ENCODE measurements at places on chromosomes 16 and 17.

DNA sequence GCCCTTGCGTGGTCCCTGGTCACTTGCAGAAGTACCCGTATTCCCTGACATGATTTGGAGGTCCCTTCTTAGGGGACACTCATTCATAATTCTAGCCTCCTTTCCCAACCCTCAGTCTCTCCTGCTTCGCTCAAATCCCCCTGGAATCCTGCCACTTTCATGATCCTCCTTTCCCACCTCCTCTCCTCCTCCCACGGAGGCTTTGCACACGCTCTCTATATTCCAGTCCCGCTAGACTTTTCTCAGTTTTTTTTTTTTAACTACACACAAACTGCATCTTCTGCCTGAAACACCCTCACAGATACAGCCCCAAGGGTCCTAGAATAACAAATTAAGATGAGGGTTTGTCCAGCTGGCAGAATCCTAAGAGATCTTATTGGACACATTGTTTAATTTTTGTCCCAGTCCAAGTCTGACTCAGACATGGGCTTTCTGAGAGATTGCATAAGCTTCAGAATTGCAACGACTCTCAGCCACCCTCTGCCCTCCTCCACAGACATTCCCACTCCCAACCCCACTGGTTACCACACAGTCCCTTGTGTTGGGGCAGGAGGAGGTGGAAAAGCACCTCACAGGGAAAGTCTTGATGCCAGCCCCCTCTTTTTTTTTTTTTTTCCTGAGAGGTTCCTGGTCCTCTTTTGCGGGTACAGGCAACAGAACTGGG is 739.5 kb upstream of the EEF2KMT start:
- DNase-seq = no peak

DNA sequence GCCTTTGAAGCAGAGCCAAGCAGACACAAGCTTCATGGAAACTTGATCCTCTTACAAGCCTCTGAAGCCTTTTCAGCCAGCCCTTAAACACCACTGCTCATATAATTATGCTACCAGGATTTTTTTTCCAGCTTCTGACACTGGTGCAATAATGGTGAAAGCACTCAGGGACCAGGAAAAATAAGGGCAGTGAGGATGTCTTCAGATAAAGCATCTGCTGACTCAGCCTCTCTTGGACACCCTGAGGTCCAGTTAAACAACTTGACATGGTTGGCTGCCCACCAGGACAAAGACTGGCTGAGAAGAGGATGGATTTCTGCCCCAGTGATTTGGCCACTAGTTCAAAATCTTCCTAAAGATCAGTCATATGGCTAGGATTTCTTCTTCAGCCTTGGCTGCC is 124.2 kb upstream of the N4BP1 start:
- no peak for DNase-seq

DNA sequence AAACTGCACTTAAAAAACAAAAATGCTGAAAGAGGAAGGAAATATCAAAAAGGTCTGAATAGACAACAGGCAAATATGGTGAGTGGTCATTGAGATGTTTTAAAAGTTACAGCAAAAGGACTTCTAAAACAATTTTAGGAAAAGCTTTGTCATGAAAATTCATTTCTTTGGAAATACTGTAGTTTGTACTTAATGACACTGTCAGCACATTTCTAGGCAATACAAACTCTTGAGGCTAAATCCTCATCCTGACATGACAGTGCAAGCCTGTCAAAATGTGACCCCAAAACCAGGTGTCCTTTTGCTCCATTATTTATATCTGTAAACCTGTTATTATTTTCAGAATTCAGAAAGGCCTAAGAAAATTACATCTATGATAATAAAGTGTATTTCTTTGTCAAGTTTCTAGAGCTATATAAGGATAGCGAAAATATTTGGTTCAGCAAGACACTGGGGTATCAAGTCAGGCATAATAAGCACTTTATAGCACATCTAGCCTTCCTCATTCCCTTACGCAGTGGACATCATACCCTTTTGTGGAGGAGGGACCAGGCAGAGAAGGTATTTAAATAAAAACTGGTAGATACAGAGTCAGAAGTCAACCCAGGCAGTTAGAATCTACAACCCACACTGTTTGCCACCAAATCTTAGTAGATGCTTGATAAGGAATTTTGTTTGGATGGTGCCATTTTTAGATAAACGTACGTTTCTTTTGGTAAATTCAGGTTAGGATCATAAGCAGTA is 28.4 kb downstream of the SIAH1 start:
- no peak for DNase-seq

- no peak for DNase-seq
Observed at GRCh38 chr17:71460943-71461342, 659.9 kb upstream of the SOX9 start.

- peak; percentile 66 for DNase-seq
Observed at GRCh38 chr17:74368341-74369081, 1.2 kb downstream of the GPR142 start.

DNA sequence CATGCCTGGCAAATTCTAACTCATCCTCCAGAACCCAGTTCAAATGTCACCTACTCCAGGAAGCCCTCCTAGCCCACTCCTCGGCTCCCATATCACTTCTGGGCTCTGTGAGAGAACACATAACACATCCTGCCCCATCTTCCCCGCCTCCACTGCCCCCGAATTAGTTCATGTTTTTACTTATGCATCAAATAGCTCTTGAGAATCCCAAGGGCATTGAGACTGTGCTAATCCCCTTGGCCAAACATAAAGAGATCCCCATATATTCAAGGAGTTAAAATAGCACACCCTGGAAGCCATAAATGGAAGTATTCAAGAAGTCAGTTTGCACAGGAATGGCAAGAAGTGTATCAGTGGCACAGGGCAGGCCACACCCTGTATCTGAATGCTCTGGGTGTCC is 2.0 kb upstream of the CREBBP start:
- DNase-seq = no peak

DNA sequence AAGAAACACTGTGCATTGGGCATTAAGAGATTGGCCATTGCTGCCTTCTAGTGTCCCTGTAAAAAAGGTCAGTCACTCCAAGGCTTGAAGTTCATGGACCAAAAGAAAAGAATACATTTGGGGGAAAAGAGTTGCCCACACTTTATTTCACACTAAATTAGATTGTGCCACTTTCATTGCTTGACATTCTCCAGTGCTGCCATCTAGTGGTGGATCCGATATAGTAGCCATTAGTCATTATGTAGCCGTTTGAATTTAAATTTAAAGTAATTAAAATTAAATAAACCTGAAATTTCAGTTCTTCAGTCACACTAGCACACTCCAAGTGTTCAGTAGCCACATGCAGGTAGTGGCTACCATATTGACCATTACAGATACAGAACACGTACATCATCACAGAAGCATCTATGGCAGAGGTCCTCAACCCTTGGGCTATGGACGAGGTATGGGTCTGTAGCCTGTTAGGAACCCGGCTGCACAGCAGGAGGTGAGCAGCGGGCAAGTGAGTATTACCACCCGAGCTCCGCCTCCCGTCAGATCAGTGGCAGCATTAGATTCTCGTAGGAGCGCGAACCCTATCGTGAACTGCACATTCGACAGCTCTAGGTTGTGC is 21.9 kb upstream of the CDH5 start:
- DNase-seq = no peak

DNA sequence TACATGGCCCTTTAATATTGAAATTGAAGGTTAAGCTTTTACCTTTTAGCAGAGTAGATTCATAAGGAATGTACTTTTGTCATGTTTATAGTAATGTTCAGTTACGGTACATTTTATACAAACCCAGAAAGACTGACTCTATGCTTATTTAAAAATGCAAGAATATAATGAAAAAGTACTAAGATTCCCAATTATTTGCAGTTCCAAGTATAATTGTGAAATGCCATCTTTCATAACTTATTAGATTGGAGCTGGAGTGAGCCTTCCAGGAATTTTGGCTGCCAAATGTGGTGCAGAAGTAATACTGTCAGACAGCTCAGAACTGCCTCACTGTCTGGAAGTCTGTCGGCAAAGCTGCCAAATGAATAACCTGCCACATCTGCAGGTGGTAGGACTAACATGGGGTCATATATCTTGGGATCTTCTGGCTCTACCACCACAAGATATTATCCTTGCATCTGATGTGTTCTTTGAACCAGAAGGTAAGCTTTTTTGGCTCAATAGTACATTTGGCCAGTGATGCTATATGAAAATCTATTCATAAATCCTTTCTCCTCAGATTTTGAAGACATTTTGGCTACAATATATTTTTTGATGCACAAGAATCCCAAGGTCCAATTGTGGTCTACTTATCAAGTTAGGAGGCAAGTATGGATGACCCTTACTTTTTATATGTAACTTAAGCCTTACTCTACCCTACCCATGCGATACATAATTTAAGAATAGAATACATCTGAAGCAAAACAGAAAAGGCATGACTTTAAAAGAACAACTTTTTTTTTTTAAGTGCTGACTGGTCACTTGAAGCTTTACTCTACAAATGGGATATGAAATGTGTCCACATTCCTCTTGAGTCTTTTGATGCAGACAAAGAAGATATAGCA is 4.2 kb downstream of the SRSF2 start:
- DNase-seq = no peak

DNA sequence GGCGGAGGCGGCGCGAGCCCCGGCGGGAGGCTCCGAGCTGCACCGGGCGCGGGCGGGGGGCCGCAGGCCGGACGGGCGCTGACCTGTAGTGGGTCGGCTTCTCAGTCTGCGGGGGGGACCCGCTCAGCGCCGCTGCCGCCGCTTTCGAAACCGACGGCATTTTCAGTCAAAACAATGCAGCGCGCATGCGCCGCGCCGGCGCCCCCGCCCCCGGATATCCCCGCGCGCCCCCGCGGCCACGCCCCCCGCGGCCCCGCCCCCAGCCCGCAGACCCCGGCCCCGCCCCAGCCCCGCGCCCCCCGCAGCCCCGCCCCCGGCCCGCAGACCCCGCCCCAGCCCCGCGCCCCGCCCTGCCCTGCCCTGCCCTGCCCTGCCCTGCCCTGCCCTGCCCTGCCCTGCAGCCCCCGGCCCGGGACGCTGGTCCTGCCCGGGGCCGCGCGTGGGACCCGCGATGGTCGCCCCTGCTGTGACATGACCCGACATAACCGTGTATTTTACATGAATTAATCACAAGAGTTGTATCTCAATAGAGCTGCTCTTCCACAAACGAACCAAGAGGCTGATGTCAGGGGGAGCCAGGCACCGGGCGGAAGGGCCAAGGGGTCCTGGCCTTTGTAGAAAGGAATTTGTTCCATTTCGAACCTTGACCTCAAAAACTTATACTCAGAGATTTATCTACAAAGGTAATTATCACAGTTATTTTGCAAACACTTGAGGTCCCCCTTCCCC is at the start of gene UNKL:
Gene UNKL (minus strand): TSS at position 173 of the 729 bp plus-strand sequence. CDS start 13 bp downstream, at position 160.
- DNase-seq = peak; percentile 84

GRCh38 chr16:15507301-15507958 is 73.0 kb downstream of the BMERB1 start:
- DNase-seq = no peak

GRCh38 chr16:608019-608418 is 18.2 kb downstream of the RAB40C start:
- no peak for DNase-seq

DNA sequence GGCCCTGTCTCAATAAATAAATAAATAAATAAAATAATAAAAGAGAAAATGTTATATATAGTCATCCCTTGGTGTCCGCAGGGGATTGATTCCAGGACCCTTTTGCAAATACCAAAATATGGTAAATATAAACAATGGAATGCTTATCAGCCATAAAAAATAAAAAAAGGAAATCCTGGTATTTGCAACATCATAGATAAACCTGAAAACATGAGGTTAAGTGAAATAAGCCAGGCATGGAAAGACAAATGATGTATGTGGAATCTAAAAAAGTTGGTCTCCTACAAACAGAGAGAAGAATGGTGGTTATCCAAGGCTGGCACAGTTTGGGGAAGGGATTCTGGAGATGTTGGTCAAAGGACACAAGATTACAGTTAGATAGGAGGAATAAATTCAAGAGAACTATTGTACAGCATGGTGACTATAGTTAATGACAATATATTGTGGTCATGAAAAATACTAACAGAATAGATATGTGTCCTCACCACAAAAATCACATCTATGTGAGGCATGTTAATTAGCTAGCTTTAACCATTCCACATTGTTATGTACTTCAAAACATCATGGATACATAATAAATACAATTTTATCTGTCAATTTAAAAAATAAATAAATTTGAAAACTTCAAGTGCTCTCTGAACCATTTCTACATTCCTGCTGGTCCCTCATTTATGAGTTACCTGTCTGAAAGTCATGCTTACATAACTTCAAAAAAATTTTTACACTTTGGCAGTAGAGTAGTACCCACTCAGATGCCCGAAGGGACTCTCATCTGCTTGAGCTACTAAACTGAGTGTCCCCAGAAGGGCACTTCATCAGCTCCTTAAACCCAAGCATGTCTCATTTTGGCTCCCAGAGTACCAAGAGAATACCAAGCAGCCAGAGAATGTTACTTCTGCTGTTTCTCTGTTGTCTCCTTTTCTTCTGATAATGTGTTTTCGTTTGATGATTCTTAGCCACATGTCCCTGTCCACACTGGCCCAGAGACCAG is 26.6 kb downstream of the N4BP1 start:
- DNase-seq = no peak

GRCh38 chr16:60031740-60032139 is 1297.6 kb upstream of the GOT2 start:
- no peak for DNase-seq

DNA sequence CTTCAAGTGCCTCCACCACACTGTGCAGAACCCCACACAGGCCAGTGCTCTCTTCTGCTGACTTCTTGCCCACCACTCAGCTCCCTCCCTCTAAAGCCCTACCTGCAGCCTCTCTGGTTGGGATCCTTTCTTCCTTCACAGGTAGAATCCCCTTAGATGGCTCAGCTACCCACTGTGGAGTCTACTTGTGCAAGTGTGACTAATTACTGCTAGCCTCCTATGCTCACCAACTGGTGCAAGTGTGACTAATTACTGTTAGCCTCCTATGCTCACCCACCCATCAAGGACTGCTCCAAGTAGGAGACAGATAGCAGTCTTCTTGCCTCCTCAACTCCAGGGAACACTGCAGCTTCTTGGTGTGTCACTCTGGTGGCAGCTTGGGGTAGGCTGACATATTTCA is 43.6 kb downstream of the TEX14 start:
- no peak for DNase-seq

- DNase-seq = peak; percentile 53
Observed at GRCh38 chr16:56916571-56917403, 15.2 kb upstream of the HERPUD1 start.

GRCh38 chr17:68182940-68183551 is 64.8 kb upstream of the AMZ2 start:
- DNase-seq = peak; percentile 72

- DNase-seq = no peak
Observed at GRCh38 chr16:67252609-67253497, 4.1 kb downstream of the SLC9A5 start.

GRCh38 chr17:48236681-48237134 is 129.1 kb downstream of the SNX11 start:
- no peak for DNase-seq

- no peak for DNase-seq
Observed at GRCh38 chr16:85678821-85679220, 9.9 kb downstream of the GINS2 start.

- DNase-seq = peak; percentile 49
Observed at GRCh38 chr17:77435272-77436057, 294.7 kb downstream of the SEC14L1 start.

GRCh38 chr17:74455025-74455545 is 11.3 kb upstream of the CD300A start:
- no peak for DNase-seq
